RCC 7860 (cell line): ENCODE measurements at places on chromosomes 4 and X.

GRCh38 chr4:63493265-63493664, 916.0 kb downstream of the TECRL start:
- DNase-seq: no peak

DNA sequence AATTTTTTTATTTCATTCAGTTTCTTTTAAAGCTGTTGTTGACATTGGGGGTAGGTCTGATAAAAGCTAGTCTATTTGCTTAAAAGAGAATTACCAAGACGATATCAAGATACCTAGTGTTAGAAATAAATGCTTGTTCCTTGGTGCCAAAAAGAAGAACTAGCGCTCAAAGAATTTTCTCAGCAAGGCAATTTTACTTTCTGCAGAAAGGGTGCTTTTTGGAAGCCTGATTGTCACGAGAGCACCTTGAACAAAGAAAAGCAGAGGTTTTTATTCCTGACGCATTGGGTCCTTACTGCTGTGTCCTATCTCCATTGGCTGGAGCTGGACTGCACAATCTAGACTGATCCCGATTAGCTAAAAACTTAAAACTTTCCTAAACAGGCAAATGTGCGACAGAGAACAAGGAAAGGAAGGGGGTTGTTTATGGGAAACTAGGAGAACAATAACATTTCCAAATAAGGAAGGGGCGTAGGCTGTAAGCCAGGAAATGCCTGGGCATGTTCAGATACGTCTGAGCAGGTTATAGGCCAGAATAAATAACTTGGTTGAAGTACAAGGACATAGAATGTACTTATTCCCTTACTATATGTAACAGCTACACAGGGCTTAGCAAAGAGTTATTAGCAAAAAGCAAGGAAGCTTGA, 50.3 kb upstream of the STPG2 start:
- no peak for DNase-seq

GRCh38 chr4:139455126-139455538, 1.2 kb downstream of the RAB33B start:
- DNase-seq: no peak

DNA sequence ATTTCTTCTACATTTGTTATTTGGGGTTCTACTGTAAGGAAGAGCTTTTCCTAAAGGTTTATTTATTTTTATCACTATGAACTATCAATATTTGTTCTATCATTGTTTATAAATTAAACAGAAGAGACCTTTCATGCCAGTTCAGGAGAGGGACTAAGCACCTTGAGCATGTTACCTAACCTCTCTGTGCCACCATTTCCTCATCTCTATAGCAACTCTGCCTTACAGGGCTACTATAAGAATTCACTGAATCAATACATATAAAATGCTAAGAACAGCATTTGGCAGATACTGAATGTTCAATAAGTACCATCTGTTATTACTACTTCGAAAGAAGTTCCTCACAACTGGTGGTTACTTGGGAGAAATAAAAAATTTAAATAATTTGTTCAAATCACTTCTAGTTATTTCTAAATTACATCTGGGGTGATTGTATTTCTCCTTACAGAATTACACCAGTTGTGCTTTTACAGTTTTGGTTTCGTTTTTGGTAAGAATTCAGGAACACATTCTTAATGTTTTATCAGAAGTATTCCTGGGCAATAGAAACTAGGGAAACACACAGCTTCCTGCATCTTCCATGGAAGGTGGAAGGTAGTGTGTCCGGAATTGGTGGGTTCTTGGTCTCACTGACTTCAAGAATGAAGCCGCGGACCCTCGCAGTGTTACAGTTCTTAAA, 32.9 kb downstream of the EREG start:
- no peak for DNase-seq

- DNase-seq: no peak
These were observed 563.4 kb downstream of the DACH2 start for GRCh38 chrX:86711531-86712180.

DNA sequence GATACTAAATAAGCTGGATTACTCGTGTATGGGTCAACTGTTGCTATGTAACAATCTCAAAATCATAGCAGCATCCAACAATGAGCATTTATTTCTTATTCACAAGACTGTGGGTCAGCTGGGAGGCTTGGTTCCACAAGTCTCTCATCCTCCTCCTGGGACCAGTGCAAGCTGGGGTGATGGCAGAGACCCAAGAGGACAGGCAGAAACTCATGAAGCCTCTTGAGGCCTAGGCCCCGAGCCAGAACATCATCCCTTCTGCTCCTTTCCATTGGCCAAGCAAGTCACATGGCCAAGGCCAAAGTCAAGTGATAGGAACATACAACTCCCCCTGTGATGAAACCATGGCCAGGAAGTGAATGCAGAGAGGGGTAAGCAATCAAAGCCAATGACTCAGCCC, 422.1 kb downstream of the BCOR start:
- DNase-seq: no peak

DNA sequence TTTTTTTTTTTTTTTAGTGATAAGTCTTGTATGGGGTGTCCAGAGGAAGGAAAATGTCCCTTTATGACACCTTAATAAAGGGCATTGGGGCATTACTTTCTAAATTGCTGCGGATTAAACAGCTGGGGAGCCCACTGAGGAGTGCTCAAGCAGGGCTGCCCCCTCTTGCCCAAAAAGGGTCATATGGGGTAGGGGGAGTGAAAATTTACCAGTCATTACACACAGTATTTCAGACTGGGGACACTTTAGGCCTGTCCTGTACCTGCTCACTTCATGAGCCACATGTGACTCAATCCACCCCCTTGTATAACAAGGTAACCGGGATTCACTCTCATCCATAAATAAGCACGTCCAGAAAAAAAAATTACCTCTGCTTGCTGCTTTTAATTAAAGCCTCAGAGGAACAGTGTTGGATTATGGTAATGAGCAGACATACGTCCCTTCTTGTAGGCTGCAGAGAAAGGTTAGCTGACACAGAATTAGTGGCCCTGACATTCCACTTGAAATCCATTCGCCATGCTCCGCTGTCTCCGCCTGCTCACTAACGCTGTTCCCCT, 1.8 kb downstream of the PRDM8 start:
- DNase-seq: no peak

- DNase-seq: no peak
These were observed 238.0 kb downstream of the RAB28 start for GRCh38 chr4:13246107-13246506.

DNA sequence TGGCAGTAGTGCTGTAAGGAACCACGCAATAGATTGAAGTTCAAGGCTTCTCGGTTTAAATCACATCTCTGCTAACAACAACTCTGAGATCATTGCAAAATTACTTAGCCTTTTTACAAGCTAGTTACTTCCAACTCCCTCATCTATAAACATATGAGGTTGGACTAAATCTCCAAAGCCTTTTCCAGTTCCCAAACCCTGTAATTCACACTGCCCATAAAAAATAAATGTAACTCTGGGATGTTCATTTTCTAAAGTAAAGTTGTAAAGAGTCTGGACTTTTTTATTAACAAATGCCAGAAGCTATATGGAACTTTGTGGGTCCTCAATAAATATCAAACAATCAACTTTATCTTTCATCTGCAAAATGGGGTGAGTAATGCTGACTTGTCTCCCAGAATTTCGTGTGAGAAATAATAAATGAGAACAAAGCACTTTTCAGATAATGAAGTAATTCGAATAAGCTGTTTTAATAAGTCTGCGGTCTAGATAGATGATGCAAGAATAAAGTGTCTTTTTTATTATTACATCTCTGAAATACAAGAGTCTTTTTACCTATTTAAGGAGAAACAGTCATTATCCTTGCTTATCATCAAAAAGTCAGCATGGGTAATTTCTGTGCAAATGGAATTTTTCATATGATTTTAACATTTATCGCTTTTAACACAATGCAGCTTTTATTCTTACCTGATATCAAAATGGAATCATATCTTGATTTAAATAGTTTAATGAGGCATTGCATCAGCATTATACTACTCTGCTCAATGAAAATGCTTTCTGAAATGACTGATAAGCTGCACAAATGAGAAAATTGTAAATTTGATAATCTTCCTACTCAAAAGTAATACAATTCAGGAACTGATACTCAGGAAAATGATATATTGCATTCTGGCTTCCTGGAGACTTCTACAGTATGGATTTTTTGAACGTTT, 252.6 kb downstream of the BANK1 start:
- no peak for DNase-seq

- DNase-seq: no peak
These were observed 193.0 kb downstream of the TRIML1 start for GRCh38 chr4:188332265-188332664.

DNA sequence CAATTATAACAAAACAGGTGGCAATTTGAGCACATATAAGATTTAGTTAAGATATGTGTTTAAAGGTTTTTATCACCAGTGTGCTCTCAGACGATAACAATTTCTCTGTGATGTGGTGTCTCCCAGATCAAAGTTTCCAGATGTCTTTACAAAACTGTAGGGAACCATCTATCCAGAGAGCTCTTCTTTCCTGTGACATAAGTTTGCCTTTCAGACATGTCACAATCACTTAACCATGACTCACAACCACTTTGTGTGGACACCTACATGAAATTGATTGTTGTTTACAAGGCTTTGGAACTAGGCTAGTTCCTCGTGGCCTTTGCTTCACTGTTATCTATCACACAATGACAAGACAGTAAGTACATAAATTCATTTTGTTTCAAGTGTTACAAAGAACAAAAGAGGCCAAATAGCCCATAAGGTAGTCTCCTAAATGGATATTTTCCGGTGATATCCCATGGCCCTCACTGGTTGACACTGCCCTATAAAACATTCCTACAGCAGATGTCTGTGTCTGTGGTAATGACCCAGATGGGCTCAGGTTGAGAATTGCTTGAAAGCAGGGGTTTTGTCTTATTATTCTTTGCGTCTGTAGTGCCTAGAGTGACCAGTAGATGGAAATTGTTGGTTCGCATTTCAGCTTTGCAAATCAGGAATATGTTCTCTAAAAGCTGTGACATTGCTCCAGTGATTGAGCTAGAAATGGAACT, 297.8 kb upstream of the FAM241A start:
- no peak for DNase-seq

- no peak for DNase-seq
These were observed 266.6 kb downstream of the ZNF674 start for GRCh38 chrX:46278572-46278971.

GRCh38 chr4:134018846-134019245, 182.7 kb downstream of the PABPC4L start:
- no peak for DNase-seq

DNA sequence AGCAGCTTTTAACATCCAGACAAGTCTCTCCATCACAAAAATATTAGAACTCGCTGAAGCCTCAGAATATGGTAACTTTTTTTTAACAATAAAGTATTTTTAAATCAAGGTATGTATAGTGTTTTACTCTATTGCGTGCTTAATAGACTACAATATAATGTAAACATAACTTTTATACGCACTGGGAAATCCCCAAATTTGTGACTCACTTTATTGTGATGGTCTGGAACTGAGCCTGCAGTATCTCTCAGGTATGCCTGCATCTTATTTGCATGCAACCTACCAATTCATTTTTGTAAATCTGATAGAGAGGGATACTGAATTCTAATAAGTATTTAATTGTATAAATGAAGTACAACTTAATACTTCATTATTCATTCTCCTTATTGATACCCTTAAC, 823.5 kb downstream of the ADGRL3 start:
- no peak for DNase-seq

DNA sequence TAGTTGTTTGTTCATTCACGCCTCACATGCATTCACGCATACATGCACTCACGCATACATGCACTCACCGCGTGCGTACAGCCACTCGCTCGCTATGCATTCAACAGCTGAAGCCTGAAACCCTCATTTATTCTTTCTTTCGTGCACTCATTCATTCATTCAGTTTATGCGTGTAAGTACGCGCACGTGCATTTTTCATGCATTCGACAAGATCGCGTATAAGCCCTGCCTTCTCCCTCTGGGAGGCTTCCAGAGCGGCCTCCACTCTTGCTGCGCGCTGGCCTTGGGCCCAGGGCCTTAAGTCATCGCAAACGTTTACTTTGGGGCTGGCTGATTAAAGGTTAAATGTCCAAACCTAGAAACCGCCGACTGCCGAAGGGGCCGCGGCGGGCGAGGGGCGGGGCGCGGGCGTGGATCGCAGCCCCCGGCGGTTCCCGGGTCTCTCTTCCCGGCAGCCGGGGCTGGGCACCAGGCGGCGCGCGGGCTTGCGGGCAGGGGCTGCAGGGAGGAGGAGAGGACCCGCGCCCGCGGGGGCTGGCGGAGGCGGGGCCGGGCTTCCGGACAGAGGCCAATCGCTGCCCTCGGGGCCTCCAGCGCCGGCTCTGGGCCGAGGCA, at the start of gene GYG2:
Gene GYG2 (plus strand): TSS at position 587 of the 615 bp plus-strand sequence. CDS start 1,259 bp downstream, outside the sequence.
- no peak for DNase-seq

DNA sequence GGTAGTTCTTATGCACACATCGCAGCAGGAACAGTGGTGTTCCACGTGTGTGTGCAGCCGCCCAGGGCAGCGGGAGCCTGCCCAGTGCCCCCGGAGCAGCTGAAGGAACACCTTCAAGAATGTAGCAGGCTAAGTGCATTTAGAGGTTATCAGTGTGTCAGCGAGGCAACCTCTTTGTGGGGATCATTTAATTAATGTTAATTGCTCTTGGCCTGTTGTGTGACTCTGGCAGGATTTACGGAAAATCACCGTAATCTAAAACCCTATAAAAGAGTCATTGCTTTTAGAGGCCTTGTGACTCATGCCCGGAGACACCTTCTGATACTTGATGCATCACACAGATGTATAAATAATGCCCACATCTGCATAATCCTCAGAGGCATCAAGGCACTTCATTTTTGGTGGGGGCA, 47.3 kb upstream of the GATB start:
- no peak for DNase-seq

DNA sequence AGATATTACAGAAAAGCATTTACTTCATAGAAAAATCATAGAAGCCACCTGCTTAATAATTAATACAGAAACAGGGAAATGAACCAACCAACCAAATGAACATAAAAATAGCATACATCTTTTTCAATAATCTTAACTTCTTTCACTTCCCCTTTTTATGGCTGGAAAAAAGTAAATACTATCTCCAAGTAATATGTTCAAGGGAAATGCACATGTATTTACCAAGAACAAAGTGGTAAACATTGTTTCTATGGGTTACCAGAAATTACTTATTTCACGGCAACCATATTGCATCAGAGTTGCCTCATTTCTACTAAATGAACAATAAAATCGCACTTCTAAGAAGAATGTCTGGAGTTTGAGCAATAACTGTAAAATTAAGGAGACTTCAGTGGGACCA, 321.3 kb downstream of the TMA16 start:
- no peak for DNase-seq

GRCh38 chrX:139113708-139114107, 402.2 kb upstream of the FGF13 start:
- peak; percentile 23 for DNase-seq

GRCh38 chr4:112704991-112705845, 68.3 kb downstream of the LARP7 start:
- DNase-seq: no peak

GRCh38 chrX:82087699-82088098, 885.8 kb downstream of the SH3BGRL start:
- DNase-seq: no peak

GRCh38 chrX:148530464-148531077, 30.2 kb downstream of the AFF2 start:
- DNase-seq: no peak

- DNase-seq: no peak
These were observed 95.3 kb downstream of the COMMD8 start for GRCh38 chr4:47368211-47368610.
